ENCODE measurements at places on chromosomes 11 and 22.

GRCh38 chr11:132022733-132023478 lies 652.5 kb downstream of the NTM start:
- no peak for DNase-seq

- no peak for DNase-seq
These were observed 2.9 kb downstream of the CCDC86 start for GRCh38 chr11:60844870-60845221.

DNA sequence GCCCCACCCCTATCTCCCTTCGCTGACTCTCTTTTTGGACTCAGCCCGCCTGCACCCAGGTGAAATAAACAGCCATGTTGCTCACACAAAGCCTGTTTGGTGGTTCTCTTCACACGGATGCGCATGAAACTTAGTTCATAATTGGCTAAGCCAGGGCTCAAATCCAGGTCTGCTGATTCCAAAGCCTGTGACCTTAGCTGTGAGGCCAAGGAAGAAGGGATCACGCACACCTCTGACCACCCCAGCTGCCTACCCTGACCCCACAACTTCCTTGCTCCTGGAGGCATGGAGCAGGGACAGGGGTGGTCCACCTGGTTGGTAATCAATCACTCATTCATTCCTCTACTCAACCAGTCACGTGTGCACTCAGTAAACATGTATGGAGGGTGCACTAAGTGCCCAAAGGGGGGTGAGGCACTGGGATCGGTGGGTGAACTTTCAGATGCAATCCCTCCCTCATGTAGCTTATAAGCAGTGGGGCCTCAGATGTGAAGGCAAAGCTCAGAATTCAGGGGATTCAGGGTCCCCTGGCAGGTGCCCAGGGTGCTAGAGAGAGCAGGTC lies 10.3 kb downstream of the FXYD2 start:
- no peak for DNase-seq

GRCh38 chr11:119708384-119708783 lies 20.6 kb downstream of the NECTIN1 start:
- DNase-seq: no peak

DNA sequence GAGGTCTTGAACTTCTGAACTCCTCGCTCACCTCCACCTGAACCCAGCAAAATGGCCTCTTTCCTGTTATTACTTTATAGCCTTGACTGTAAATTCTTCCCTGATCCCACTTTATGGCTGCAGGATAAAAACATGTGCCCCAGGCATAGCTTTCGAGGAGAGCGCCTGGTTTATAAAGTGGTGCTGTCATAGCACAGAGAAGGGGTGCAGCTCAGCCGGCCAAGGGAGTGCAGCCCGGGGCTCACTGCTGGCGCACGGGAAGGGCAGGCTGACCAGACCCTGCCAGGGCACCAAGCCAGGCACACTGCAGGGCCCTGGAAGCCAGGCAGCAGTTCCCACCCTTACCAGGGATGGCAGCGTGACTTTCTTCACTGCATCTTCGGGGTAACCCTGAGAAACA lies 50.9 kb downstream of the ISX start:
- DNase-seq: no peak

DNA sequence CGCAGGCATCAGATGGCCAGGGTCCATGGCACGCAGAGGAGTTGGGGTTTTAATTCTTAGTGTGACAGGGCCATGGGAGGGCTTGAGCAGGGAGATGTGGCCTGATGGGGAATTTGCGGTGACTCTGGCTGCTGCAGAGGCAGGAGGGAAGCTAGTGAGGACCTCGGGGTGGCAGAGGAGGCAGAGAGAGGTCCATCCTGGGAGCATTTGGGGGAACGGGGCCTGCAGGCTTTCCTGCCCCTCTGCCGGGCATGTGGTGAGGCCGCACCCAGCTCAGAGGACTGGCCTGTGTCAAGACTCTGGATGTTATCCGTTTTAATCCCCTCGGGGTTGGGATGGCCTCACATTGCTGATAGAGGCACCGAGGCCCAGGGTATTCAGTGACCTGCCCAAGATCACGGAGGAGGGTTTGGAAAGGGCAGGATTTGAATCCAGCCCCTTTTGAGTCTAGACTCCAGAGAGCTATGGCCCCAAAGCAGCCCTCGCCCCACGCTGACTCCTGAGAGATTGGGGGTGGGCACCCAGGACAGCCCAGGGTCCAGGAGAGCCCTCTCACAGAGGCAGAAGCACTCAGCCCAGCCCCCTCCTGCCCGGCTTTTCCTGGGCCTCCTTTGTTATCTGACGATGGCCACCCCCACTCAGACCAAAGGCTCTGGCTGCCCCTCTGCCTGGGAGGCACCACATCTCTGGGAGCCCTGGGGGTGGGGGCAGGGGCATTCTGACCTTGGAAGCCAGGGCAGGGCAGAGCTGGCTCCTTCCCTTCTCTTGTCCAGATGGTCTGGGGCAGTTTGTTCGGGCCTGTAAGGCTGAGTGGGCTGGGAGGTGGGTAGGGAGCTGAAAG lies 13.9 kb downstream of the MGAT3 start:
- no peak for DNase-seq

DNA sequence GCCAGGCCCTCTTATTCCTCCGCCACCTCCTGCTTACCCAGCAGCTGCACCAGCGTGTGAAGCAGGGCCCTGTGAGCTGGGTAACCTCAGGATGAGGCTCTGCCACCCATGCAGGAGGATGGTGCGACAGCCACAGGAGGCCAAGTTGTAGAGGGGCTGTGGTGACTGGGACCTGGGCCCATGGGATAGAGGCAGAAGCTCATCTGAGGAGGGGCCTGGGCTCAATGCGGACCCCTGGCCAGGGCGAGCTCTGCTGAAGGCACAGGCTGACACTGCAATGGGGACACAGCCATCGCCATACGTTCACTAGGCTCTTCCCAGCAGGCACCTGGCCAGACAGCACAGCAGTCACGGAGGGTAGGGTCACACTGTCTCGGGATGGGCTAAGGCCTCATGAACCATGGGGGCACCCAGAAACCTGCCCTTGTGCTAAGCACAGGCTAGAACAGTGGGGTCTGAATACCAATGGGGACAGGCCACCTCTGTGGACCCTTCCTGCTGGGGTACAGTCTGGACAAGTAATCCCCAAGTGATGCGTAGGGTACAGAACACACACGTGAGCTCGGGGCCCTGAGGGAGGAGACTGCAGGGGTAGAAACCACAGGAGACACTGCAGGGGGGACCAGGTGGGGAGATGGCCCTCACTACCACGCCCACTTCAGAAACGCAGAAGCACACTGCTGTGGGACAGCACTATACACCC lies 35.3 kb downstream of the GNB1L start:
- no peak for DNase-seq

- no peak for DNase-seq
These were observed 27.7 kb downstream of the CDON start for GRCh38 chr11:126034933-126035425.
